Activated CD4-positive, CD25-positive, alpha-beta regulatory T cell (primary cell): ENCODE measurements at places on chromosomes 6 and 20.
A peak's percentile ranks its signal among the peaks of the same experiment; 100 is the strongest.

DNA sequence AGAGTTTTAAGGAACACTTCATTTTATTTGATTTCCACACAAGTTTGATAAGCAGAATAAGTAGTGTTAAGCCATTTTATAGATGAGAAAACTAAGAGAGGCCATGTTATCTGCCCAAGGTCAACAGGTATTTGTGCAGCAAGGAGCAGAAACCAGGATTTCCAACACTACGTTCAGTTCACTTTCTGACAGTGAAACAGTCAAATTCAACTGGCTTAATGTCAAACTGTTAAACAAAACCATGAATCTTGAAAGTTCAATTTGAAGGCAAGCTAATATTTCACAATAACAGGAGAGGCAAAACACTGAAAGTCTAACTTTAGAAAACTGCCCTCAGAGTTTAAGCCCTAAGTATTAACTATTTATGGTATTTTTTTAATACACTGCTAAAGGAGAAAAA lies 32.6 kb downstream of the DTNBP1 start:
- no peak for DNase-seq

- no peak for DNase-seq
Observed at GRCh38 chr6:113920663-113921267, 50.2 kb downstream of the HDAC2 start.

DNA sequence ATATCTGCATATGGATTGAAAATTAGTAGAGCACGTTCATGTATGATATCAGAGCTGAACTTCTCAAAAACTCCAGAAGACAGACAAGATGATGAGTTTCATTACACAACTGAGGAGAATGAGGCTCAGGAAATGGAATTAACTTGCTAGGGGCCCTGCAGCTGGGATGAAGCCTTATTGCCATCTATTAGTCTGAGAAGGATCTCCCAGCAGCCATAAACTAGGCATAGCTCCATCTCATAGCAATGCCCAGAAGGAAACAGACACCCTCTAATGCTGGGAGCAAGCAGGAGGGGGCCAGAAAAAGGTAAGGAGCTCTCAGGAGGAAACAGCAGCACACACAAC lies 18.0 kb downstream of the TFEB start:
- DNase-seq = no peak

GRCh38 chr6:137808191-137808590 lies 58.9 kb upstream of the TNFAIP3 start:
- DNase-seq = no peak

- peak; percentile 6 for DNase-seq
Observed at GRCh38 chr6:169722362-169723199, 1.7 kb downstream of the PHF10 start.

DNA sequence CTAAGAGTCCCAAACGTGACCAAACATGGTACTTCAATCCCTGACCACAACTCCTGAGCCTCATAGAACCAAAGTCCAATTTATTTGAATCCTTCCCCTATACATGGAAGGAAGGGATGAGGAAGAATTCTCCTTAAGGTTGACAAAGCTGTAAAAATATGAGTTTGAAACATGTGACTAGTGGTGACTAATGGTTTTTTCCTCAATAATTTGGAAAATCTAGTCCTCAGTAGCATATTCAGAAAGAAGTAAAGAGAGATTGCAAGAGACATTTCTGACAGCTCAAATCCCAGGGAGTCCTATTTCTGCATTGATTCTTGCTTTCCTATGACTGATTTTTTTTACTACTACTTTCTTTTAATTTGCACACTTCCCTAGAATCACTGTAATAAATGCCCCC lies 443.7 kb downstream of the FRK start:
- no peak for DNase-seq

DNA sequence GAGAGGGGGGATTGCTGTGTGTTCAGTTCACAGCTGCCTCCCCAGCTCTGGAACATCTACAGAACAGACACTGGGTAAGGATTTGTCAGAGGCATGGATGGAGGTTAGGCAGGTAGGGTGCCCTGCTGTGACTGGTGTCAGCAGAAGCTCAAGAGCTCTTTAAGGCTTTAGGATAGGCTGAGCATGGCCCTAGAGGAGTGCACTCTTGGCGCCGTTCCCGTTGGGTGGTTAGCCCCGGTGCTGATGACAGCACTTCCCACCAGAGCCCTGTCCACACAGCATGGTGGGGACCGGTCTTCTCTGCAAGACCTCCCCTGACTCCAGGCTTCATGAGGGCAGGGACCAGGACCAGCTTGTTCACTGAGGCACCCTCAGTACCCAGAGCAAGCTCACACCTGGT lies 262.0 kb downstream of the BMP7 start:
- DNase-seq = no peak

DNA sequence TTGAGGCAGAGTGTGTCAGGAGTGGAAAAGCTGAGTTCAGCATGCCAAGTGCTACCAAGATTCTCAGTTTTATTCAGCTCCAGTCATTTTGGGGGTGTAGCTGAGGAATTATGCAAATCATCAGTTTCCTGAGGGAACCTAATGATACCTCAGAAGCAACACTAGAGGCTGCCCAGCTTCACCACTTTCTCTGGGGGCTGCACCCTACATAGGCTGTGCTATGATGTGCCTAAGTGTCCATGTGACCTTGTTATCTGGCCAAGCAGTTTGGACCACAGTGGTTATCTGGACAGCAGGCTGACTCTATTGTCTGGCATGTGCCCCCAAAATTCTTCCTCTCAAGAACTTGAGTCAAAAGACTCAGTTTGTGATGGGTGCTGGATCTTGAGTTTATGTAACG lies 374.6 kb upstream of the SYNCRIP start:
- no peak for DNase-seq

DNA sequence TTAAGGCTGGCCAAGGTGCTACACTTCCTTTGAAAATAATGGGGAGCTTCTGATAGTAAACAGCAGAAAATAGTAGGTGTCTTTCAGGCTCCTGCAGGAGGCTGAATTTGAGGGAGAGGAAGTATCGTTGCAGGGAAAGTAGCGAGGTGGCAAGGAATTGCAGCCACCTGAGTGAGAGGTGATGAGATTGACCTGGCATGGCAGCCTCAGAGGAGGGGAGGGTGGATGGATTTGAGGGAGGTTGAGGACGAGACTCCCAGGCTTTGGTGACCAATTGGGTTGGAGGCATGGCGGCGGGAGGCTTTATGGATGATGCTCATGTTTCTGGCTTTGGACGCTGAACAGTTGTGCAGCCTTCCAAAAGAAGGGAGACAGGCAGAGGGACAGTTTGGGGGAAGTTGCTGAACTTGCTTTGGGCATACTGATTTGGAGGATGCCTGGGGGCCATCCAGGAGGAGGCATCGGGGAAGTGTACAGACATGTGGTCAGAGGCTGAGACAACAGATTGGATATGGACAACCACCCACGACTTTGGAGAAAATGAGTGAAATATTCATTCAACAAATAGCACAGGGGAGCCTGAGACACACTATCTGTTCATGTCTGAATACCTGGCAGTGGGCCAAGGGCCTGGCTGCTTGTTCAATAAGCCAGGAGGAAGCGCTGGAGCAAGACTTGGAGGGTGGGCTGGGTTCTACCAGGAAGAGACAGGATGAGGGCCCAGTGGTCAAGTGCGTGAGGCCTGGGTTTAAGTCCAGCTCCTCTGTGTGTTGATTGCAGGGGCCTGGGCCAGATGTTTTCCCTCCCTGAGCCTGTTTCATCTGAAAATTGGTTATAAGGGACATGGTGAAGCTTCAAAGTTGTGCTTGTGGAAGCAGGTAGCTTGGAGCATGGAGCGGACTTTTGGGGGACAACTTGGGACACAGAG lies 113.2 kb downstream of the CEBPB start:
- no peak for DNase-seq

DNA sequence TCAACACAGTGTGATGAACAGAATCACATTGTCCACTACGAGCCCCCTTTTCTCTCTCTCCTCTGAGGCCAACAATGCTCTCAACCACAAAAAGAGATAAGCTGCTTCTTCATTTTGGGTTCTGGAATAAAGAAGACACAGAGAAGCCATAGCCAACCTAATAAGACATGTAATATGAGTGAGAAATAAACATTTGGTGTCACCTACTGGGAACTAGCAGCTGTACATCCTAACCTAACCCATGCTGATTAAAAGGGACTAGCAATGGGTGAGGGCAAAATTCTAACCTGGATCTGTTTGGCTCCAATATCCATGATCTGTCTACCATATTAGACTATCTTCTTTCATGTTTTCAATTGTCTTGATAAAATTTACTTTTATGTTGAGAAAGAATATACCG lies 369.1 kb upstream of the MARCKS start:
- DNase-seq = no peak

DNA sequence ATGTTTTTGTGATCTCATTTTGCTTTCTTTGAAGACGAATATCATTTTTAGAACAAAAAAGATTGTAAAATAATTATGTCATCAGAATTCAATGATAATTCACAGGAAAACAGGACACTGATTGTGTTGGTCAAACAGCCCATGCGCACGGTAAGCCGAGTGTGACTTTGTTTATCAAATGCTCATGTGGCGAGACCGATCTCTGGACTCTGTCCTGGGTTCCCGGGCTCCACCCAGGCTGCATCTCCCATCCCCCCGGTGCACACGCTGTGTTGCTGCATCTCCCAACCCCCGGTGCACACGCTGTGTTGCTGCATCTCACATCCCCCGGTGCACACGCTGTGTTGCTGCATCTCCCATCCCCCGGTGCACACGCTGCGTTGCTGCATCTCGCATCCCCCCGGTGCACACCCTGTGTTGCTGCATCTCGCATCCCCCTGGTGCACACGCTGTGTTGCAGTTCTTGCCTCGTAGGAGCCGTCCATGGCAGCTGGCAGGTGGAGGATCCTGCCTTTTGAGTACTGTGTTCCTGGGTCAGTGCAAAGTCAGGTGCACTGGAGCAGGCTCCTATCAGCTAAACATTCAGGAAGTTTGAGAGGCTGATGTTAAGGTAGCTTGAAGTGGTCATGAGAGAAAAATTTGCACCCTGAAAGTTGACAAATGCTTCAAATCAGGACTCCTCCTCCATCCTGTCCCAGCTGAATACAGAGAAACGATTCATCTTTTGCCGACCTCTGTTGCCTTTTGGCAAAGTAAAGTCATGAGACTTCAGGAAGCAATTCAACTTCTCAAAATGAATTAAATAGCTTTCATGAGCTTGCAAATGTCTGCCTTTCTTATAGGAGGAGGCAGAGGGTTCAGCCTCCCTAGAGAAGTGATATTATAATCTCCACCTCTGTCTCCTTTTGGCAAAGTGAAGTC lies 77.1 kb upstream of the FRMD1 start:
- no peak for DNase-seq

DNA sequence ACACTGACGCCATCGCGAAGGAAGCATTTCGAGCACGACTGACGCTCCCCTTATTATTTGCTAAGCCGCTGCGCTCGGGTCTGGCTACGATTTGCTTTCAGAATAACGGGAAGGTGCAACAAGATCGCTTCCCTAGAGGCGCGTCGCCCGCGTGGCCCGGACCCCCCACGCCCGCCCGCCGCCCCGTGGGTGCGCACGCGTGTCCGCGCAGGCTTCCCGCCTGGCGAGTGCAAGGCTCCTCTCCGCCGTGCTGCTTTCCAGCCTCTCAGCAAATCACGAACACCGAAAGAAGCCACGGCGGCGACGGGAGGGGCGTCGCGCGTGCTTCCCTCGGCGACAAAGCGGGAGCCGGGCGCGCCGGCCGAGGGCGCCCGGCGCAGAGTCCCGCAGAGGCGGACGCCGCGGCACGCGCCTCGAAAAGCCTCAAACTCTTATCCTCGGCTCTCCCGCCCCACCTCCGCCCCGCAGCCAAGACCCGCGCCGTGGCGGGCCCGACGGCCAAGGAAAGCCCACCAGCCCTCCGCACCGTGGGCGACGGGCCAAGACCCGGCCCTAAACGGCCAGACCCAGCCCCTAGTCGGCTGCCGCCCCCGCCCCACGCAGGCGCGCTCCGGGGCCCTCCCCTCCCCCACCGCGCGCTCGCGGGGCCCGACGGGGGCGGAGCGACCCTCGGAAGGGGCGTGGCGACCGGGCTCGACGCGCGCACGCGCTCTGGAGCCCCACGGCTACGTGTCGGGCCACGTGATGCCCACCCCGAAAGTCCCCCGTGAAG lies 987 bp upstream of the QKI start:
- peak; percentile 81 for DNase-seq

- no peak for DNase-seq
Observed at GRCh38 chr6:147506704-147507114, 1.8 kb upstream of the SAMD5 start.
